ENCODE measurements at places on chromosomes 3 and 15. TPM values are rescaled to one million over a fixed set of nuclear protein-coding genes. Genes with fewer than 3 reads are reported as not detected.

Gene DAG1
- 34.2 TPM for polyA plus RNA-seq

Gene FSTL1
- 1,300 TPM for polyA plus RNA-seq

Gene CCR8
- not detected for polyA plus RNA-seq

Gene RBP2
- not detected for polyA plus RNA-seq

Gene GOLGA8R
- 0.74 TPM for polyA plus RNA-seq

Gene FEZF2
- polyA plus RNA-seq: not detected

Gene VPS33B
- polyA plus RNA-seq: 12.3 TPM
